Activated CD8-positive, alpha-beta memory T cell treated with anti-CD3 and anti-CD28 coated beads for 24 hours (primary cell): ENCODE measurements at places on chromosomes 4 and X.

DNA sequence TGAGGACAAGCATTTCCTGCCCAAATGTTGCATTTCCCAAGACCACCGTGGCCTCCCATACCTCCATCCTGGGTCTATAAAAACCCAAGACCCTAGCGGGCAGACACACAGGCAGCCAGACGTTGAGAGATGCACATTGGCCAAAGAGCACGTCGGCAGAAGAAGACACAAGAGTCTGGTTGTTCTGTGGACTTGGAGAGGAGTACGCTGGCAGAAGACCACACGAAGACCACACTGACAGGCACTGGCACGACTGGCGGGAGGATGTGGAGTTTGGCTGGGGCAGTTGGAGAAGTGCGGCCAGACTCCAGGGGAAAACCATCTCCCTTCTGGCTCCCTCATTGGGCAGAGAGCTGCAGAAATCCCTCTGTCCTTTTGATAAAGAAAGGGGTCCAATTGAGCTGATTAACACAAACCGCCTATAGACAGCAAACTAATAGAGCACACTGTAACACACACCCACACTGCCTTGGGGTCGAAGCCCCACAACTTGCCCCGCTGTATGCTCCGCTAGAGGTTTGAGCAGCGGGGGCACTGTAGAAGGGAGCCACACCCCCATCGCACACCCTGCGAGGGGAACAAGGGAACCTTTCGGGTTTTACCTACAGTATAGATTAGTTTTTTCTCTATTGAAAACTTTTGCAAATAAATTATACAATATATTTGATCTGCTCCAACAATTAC, 376.7 kb upstream of the KLHL4 start:
- no peak for DNase-seq

DNA sequence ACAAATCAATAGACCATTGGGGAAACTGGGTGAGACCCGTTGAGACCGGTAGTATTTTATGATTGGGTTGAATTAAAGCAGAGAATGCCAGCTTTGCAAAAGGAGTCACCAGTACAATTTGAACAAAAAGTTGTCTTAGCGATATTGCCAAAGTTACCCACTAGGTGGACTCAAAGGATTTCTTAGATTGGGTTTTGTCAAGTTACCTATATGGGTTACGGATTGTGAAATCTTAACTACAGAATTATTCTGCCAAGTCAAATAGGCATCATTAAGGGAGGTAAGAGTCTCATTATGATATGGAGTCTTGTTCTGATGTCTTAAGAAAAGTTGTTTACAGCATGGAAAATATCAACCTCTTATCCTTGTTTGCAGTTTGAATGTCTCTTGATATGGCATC, 15.0 kb upstream of the CT47A1 start:
- no peak for DNase-seq

- DNase-seq = no peak
Measured at GRCh38 chrX:41087201-41087600, 2.0 kb downstream of the USP9X start.

DNA sequence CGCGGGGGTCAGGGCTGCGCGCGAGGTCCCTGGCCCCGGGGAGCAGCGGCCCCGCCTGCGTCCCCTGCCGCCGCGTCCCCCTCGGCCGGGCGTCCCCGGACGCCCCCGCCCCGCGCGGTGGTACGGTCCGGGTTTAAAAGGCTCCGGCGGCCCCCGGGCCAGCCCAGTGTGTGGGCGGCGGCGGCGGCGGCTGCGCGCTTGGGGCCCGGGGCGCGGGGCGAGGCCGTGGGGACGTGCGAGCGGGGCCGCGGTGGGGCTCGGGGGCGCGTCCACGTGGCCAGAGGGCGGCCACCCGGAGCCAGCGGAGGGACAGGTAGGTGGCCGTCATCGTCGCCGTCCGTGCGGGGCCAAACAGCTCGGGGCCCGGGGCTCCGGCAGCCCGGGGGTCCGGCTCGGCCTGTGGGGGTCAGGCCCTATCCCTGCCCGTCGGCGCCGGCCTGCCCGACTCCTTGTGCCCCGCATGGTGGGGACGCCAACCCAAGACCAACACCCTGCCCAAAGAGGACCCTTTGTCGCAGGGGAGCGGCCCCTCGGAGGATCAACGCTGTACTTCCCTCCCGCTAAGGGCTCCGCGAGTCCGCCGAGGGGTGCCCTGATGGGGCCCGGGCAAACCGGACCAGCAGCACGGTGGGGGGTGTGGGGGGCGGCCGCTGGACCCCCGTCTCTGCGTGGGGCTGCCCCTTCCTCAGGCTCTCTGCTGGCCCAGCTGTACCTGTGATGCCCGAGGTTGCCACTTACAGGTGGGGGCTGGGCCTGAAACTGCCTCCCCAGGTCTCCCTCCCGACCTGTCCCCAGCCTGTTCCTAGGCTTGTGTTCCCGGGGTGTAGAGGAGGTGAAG, at the start of gene PLXNA3:
TSS of gene PLXNA3 (plus strand) at position 166 of the 838 bp plus-strand sequence. CDS start 1,903 bp downstream, outside the sequence.
- DNase-seq = peak; percentile 84

DNA sequence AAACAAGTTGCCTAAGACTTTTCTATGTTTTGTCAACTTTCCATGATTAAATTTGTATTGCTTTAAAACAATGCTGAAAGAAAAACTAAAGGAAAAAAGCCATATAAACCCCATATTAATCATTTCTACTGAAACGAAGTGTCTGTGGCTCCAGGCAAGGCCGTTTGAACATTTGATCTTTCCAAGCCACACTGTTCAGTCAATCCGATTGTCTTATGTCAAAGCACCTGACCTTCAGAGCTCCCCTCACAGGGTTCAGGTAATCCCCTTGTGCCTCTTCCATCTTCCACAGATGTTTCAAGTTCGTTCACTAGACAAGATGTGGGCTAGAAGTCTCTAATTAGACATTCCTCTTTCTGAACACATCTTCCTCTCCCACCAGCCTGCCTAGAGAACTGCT, 177.1 kb upstream of the NUDT10 start:
- DNase-seq = no peak

DNA sequence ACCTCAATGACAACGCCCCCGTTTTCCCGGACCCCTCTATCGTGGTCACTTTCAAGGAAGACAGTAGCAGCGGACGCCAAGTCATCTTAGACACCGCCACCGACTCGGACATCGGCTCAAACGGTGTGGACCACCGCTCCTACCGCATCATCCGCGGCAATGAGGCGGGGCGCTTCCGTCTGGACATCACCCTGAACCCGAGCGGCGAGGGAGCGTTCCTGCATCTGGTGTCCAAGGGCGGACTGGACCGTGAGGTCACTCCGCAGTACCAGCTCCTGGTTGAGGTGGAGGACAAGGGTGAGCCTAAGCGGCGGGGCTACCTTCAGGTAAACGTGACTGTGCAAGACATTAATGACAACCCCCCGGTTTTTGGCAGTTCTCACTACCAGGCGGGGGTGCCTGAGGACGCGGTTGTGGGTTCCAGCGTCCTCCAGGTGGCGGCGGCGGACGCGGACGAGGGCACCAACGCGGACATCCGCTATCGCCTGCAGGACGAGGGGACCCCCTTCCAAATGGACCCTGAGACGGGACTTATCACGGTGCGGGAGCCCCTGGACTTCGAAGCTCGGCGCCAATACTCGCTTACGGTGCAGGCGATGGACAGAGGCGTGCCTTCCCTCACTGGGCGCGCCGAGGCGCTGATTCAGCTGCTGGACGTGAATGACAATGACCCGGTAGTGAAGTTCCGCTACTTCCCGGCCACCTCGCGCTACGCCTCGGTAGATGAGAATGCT, 2.2 kb downstream of the FAT4 start:
- no peak for DNase-seq

DNA sequence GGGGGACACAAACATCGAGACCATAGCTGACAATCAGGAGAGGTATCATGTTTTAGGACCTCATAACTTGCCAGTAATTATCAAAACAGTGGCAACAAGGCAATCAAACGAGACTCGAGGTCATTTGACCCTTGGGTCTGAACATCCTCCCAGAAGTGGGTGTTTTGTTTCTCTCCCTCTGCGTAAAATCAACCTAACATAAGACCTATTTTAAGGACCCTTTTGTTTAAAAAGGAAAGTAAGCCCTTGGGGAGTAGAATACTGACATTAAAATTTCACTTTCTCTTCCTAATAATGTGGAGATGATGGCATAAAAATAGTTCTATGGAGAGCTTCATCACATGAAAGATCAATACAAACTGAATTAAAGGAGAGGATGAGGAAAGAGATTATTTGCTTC, 106.2 kb upstream of the PUDP start:
- DNase-seq = no peak

DNA sequence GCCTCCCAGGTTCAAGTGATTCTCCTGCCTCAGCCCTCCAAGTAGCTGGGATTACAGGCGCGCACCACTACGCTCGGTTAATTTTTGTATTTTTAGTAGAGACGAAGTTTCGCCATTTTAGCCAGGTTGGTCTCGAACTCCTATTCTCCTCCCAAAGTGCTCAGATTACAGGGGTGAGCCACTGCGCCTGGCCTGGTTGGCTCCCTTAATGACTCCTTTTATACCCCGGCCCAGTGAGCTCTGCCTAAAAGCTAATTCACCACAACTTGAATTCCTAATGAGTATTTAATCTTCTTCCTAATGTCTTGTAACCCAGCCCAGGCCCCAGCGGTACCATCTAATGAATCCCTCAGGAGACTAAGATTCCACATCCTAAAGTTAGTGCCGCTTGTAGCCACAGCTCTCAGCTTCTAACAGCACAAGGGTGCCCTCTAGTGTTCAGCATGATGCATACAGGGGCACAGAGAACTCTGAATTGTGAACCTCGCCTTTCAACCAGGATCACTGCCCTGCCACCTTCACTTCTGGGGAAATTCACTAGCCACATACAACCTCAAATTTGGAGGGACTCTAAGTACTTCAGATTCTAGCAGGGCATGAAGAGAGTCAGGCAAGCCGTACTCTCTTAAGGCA, 89.5 kb downstream of the OR13H1 start:
- peak; percentile 68 for DNase-seq

DNA sequence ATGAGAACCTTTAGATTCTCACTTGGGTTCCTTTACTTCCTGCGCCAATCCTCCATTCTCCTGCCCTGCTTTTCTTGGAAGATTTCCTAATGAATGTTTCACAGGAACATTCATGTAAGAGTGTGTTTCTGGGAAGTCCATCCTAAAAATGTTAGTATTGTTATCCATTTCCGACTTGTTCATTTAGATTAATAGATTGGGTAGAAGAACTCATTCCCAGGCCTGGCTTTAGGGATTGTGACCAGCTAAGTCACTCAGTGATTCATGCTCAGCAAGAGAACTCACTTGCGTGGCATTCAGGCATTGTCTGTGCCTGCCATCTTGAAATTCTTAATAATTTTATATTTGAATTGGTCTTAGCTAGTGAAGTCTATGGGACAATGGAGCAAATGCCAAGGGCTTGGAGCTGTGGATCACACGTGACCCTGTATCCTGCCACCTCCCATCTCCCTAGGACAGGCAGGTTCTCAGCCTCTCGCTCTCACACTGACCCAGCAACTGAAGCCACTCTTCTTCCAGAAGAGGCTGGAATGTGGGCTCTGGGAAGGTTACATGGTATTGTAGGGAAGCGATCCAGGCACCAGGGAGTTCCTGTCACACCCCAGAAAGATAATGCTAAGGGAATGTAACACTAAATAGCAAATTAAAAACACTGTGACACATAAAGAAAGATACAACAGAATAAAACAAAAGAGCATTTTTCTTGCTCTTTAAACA, 562.1 kb downstream of the TMA16 start:
- DNase-seq = no peak

GRCh38 chr4:8039290-8039689, 99.6 kb upstream of the AFAP1 start:
- no peak for DNase-seq

GRCh38 chrX:14409341-14409740, 120.0 kb upstream of the GLRA2 start:
- DNase-seq = no peak

DNA sequence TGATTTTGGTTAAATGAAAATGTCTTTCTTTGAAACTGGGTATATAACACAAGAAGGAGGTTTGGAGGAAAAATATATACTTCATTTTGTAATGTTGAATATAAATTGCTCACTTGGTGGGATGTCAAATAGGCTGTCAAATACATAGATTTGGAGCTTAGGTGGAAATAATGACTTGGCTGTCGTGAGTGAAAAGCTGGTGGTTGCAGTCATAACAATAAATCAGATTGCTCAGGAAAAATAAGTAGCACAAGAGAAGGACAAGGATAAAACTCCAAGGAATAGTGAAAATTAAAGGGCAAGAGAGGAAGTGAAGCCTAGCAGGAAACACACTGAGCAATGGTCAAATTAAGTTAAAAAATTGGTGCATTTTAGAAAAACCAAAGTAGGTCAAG, 253.0 kb upstream of the ANKRD50 start:
- no peak for DNase-seq

- DNase-seq = no peak
Measured at GRCh38 chr4:83606460-83606859, 70.6 kb downstream of the GPAT3 start.

- DNase-seq = no peak
Measured at GRCh38 chr4:109676886-109677285, 26.4 kb downstream of the CASP6 start.

GRCh38 chr4:163582703-163583102, 88.2 kb downstream of the TMA16 start:
- no peak for DNase-seq

DNA sequence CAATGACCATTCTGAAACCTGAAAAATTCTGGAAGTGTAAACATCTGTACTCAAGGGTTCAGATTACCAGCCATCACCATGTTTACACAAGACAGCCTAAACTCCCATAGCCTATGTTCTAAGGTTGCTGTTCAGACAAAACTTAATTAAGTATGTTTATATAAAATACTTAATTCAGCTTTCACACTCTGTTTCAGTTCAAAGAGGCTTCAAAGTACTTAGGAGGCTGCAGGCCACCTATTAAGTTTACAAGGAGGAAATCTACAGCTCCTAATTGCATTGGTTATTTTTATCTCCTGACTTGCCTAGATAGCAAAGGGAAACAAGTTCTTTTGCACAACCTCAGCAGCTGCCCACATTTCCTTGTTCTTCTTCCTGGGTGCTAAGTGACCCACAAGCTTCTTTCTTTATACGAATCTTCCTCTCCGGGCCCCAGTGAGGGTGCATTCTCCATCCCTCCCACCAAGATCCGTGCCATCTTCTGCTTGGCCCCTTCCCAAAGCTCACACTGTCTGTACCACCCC, 2.0 kb downstream of the GAK start:
- DNase-seq = no peak

- DNase-seq = no peak
Measured at GRCh38 chr4:101774807-101775206, 15.7 kb upstream of the BANK1 start.

DNA sequence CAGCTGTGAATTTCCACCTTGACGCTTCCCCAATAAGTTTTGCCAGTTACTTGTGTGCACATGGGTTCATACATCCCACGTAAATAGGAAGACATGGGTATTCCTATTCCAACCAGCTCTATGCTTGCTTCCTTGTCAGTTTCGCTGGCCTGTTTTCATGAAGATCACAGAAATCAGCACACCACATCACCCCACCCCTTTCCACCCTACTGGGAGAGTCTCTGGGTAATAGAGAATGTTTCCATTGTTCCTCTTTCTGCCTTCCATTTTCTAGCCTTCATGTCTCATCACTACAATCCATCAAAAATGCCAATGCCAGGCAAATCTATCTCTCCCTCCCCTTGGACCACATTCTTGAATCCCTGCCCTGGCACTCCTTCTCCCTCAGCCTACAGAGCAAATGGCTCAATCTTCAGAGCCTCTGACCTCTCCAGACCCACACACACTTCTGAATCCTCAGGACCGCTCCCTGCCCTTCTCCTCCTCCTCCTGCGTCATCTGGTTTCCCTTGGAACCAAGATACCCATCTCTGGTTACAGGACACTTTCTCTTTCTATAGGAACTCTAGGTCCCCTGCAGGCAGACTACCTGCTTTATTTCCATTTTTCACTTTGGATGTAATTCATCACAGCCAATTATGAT, 323.3 kb downstream of the DHX15 start:
- no peak for DNase-seq

- DNase-seq = no peak
Measured at GRCh38 chr4:79575709-79576428, 167.8 kb upstream of the GK2 start.

GRCh38 chr4:138030375-138030774, 211.8 kb downstream of the SLC7A11 start:
- DNase-seq = no peak
